ENCODE measurements at places on chromosomes 16 and 17.

DNA sequence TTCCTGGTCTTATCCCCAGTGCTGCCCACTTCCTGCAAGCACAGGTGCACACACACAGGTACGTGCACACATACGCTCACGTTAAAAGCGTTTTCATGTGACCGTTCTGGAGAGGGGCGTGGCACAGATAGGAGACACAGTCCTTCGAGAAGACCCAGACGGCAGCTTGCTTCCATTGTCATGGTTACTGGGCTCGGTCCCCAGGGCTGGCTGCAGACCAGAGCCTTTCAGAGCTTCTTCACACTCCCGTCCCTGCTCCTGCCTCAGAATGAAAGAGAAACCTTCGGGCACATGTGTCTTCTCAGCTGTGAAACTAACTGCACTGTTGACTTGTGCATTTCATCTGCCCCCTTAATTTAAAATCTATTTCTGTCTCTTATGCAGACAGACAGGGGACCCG lies 154.2 kb downstream of the PITPNC1 start:
- no peak for DNase-seq

- DNase-seq, result no peak
Observed at GRCh38 chr17:71936977-71937376, 183.8 kb upstream of the SOX9 start.

DNA sequence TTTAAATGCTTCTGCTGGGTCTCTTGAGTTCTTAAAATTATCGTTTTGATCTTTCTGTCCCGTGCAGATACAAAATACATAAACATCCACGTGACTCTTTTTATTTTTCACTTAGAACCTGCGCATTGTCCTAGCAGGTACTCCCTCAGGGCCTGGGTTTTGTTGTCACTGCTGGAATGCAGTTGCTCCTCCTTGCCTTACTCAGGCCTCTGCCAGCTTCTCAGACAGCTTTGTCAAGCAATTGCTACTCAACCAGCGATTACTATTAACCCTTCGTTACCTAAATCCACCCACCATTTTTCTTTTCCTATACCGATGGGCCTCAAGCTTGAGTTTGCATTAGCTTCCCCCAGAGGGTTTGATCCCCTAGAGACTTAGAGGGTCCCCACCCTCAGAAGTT lies 405.9 kb upstream of the RBFOX1 start:
- DNase-seq, result no peak

DNA sequence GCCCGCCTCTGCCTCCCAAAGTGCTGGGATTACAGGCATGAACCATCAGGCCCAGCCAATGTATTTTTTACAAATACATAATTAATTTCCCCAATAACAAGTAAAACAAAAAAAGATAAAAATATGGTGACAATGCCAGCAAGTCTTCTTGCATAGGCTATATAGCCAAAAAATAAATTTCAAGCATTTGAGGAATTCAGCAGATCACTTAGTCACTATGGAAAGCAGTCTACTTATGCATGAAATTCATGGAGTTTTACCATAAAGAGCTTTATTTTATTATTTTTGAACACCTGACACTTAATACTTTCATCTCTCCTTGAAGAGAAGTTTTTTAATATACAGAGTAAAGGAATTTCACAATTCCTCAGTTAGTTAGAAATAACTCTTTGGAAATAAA lies 56.4 kb downstream of the BRIP1 start:
- no peak for DNase-seq

DNA sequence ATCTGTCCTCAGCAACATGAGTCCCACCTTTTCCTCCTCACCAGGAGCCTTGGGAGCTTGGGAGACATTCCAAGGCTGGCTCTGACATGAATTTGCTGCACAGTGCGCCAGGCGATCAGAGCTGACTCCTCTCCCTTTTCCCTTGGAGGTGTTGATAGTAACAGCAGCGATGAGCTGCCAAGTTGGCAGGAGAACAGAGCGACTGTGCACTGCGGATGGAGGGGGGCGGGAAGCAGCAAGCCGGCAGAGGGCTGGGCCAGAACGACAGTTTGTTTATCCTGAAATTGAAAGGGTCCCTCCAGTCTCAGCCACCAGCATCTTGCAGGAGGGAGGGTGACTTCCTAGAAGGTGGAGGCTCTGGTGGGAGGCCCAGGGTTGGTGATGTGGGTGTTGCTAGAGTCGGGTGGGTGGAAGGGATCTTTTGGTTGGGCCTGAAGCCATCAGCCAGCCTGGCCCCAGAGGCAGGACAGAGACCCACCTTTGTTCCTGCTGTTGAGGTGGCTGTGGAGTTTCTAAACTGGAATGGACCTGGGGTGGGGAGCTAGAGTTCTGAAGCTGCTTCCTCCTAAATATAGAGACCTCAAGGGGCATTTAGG lies 22.5 kb upstream of the DYNLL2 start:
- DNase-seq, result no peak

GRCh38 chr16:5374184-5374583 lies 276.6 kb upstream of the EEF2KMT start:
- no peak for DNase-seq

DNA sequence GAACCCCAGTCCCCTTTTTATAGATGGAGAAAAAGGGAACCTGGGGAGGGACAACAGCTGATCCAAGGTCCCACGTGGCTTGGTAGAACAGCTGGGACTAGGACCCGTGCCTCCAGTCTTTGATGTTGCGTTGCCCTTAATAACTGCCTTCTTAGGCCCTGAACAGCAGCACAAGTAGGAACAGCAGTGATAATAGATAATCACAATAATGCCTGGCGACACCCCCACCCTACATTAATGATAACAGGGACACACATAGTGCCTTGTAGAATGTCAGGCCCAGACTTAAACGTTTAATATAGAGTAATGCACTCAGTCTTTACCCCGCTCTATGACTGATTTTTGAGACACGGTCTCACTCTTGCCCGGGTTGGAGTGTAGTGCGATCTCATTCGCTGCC lies 96.4 kb downstream of the ABCC6 start:
- DNase-seq, result no peak
